Mucosa of descending colon (tissue), 3 donors: ENCODE measurements at places on chromosomes 7 and 10. TPM values are rescaled to one million over a fixed set of nuclear protein-coding genes. Genes with fewer than 3 reads are reported as not detected.

GRCh38 chr7:47102331-47102841 is 479.5 kb downstream of the TNS3 start:
- DNase-seq, result peak; percentile 9

GRCh38 chr10:80122110-80122710 is 10.3 kb upstream of the PLAC9 start:
- no peak for DNase-seq

- no peak for DNase-seq
Observed at GRCh38 chr7:130985361-130985760, 251.4 kb upstream of the KLF14 start.

DNA sequence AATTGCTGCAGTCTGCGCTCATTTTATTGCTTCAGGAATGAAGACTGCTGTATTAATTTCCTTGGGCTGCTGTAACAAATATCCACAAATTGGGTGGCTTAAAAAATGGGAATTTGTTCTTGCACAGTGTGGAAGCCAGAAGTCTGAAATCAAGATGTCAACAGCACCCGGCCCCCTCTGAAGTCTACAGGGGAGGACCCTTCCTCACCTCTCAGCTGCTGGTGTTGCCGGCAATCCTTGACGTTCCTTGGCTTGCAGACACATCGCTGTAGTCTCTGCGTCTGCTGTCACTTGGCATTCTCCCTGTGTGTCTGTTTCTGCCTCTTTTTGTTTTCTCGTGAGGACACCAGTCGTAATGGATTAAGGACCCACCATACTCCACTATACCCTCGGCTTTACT is 166.2 kb downstream of the PTPN20 start:
- no peak for DNase-seq

The HECW1 gene
- 1.6 TPM for total RNA-seq

DNA sequence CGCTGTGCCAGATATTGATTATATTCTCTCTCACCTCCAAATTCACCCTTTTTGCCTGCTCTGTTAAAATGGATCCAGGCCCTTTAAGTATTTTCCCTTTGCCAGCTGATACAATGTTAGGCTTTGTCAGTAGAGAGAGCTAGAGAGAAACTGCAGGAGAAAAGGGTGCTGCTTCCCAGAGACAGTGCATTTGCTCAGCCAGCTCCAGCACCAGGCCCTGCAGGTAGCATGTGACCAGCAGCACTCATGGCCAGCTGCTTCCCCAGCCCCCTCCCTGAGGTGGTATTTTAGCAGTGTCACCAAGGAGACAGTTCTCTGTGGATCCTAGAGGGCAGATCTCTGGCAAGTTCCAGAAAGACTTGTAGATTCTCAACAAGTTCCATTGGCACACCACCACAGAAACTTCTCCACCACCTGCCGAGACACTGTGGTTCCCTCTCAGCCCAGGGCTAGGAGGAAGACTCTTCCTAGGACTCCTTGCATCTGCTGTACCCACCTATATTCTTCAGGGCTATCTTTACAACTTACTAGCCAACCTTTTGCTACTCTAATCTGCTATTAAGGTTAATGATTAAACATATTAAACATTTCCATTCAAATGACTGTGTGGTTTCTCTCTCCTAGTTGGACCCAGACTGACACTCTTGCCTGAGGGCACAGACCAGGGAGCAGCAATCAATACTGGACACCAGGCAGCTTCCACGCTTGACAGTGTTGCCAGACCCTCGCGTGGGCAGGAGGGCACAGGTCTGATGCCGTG is 35.6 kb upstream of the ADAM12 start:
- DNase-seq, result no peak

DNA sequence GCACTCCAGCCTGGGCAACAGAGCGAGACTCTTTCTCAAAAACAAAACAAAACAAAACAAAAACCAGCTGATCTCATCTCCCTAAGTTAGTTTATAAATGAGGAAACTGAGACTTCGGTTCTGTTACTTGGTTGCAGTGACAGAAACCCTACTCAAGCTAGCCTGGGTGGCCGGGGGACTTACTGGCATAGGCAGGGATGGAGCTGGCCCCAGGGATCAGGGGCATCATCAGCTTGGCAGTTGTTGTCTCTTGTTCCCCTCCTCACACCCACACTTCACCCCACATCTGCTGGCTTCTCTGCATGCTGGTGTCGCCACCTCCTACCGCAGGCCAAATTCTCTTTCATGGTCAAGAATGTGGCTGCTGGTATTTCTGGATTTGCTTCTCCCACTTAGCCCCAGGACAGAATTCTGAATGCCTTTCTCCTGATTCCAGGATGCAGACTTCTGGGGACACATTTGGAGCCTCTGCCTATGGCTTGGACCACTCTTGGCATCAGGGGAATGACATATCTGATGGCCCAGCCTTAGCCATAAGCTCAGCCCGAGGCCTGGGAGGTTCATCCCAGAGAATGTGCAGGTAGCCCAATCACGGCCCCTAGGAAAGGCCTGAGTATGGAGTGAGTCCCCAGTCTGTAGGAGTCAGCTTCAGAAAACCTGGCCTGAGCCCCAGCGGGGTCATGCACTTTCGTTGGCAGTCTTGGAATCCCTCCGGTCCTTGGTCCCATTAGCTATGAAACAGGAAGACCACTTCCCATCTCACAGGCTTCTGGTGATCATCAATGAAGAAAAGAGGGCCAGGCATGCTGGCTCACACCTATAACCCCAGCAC is 41.6 kb upstream of the CTBP2 start:
- DNase-seq, result no peak

The MRPS33 gene
- 80.1 TPM for total RNA-seq

The TSPAN15 gene
- total RNA-seq, result 183 TPM

GRCh38 chr10:1519391-1519790 is 217.9 kb downstream of the ADARB2 start:
- no peak for DNase-seq

DNA sequence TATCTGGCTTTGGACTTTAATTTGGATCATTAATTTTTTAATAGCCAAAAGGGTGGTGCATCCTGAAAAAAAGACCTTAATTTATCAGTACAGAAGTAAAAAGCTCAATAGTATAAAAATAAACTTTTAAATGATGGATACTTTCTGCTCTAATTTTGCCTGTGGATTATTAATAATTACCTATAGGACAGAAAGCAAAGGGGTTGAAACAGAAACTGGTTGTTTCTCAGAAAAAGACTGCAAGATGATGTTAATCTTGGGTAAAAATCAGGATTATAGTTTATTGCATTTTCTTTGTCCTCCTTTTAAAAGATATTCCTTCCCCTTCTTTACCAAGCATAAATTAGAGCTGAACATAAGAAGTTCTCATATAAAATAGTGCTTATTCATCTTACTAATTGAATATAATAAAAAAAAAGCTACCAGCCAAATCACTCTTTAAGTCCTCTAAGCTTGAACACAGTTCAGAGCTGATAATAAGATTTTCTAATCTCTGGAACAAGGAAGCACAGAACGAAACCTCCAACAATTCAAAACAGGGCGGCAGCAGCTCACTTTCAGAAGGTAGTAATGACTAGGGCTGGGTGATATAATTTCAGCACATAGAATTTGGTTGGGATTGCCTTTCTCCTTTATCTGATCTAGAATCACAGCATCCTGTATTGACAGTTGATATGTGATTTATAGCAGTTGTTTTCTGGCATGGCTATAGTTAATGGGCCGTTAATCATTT is 8.1 kb upstream of the GPR85 start:
- DNase-seq, result no peak

GRCh38 chr7:143322760-143323633 is 7.1 kb downstream of the CLCN1 start:
- DNase-seq, result no peak

DNA sequence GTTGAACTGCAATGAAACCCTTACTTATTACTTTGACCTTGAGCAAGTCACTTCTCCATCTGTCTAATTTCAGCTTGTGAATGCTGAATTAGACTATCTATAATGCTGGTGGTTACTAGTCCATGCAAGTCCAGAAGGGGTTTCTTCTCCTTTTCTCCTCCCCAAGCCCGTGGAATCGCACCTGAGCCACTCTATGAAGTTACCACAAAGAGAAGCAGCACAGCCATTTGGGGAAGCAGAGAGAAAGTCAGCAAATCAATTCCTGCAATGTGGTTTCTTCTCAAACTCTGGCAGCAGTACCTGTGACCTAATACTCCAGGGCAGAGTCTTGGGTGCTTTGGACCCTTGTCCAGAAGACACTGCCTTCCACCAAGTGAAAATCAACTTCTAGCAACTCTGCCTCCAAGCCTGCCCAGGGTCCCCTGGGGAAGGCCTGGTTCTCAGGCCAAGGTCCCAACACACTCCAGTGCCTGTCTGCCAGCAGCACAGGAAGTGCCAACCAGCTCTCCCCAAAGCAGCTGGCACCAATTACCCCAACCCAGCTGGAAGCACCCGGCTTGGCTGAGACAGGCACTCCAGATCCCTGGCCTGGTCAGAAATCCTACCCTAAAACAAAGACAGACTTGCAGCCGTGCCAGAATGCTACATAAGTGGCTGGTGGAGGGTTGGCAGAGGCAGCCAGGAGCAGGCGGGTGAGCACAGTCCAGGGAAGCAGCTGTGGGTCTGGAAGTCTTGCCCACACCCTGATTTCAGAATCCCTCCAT is 200.3 kb downstream of the LSM5 start:
- DNase-seq, result no peak

The ZKSCAN1 gene
- 105 TPM for total RNA-seq
